ENCODE measurements at places on chromosomes 7 and 10. TPM values are rescaled to one million over a fixed set of nuclear protein-coding genes. Genes with fewer than 3 reads are reported as not detected.

DNA sequence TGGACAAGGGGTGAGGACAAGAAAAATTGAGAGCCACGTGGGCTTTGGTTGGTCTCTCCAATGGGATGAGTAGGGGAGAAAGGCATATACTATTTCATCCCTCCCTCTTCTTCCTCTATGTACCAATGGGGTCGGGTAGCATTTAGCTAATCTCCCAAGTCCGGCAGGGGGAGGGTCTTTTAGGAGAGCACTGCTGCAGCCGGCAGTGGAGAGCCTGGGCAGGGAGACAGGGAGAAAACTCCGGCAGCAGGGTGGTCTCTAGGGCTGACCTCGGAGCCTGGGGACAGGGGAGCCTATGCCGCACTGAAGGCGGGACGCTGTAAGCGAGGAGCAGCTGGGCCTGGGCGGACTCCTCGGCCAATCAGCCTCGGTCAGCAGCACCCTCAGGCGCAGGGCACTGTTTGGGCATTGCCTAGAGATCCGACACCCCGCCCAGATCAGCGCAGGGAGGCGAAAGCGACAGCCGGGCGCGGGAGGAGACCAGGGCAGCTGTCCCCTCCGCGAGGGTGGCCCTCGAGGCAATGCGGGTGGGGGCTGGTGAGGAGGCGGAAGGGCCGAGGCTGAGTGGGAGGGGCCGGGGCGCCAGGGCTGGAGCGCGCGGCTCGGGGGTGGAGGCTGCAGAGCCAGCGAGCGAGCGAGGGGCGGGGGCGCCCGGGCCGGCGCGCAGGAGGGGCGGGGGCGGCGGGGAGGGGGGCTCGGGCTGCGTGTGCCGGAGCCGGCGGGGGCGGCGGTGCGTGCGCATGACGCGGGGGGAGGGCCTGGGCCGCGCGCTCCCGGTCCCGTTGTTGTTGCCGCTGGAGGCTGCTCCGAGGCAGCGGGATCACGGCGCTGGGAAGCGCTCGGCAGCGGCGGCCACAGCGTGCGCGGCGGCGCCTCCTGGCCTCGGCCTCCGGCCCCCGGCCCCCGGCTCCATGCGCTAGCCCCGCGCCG, at the start of gene AGAP3:
AGAP3 (plus strand) TSS at position 785 of the 930 bp plus-strand sequence. CDS start 267 bp downstream, outside the sequence.
- H3K27me3 ChIP-seq = peaks cover 10% of the 10 kb centered on the region
- peak within 1 kb of the TSS; percentile 14 for H3K27ac ChIP-seq
- DNase-seq = peak; percentile 59
- peaks cover 49% of the 10 kb centered on the region for H3K4me1 ChIP-seq
- H3K4me3 ChIP-seq = peak within 1 kb of the TSS; percentile 19

GRCh38 chr7:801940-802381, 30.3 kb upstream of the SUN1 start:
- no peaks in the 10 kb centered on the region for H3K36me3 ChIP-seq
- H3K4me3 ChIP-seq = no peak overlapping the region
- no peaks in the 10 kb centered on the region for H3K27me3 ChIP-seq
- H3K27ac ChIP-seq = no peak overlapping the region

DNA sequence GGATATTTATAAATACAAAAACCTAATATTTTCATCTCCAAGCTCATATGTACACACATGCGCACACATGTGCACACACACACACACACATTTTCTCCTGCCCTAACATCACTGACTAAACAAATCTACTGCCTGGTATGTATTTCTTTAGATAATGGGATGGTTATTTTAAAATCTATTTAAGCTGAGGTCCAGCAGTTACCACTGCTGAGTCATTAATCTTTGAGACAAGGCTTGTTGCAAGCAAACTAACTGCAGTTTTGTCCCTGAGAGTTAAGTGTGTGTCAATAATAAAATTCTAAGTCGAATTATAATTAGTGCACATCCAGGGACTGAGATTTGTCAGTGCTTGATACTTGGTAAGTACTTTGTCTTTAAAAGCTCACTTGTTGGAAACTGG, 135.1 kb downstream of the VPS50 start:
- no peaks in the 10 kb centered on the region for H3K4me1 ChIP-seq
- no peaks in the 10 kb centered on the region for H3K36me3 ChIP-seq
- H3K27ac ChIP-seq = no peak overlapping the region
- H3K4me3 ChIP-seq = no peak overlapping the region

GRCh38 chr7:138303230-138304070, 156.6 kb upstream of the TRIM24 start:
- H3K4me3 ChIP-seq = no peak overlapping the region
- H3K27me3 ChIP-seq = no peaks in the 10 kb centered on the region
- no peak for DNase-seq
- no peaks in the 10 kb centered on the region for H3K36me3 ChIP-seq

- no peak for DNase-seq
- H3K4me1 ChIP-seq = no peaks in the 10 kb centered on the region
- H3K27ac ChIP-seq = no peak overlapping the region
- peaks cover 32% of the 10 kb centered on the region for H3K36me3 ChIP-seq
Measured at GRCh38 chr10:102517553-102517952, 13.8 kb downstream of the SUFU start.

Gene C10orf67
- total RNA-seq = 0.49 TPM

DNA sequence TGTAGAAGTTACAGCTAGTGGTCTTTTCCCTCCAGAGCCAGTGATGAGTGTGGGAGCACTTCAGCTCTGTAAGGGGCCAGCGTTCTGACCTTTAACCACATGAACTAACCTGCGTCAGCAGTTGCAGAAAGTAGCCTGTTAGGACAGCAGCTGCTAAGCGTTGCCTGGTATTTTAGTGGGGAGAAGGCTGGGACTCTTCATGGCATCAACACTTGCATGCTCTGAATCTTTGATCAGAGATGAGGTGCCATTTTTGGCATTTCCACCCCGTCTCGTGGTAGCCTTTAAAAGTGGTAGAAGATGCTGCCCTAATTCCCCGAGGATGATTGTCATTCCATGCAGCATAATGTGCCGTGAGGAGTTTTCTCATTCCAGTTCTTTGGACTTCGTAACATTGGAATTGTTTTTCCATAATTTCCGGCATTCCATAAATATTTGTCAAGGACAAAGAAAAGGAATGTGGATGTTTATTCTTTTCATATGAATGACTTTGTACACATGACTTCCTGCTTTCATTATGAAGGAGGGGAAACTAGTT, 92.2 kb downstream of the AVL9 start:
- no peak overlapping the region for H3K4me3 ChIP-seq
- no peak overlapping the region for H3K27ac ChIP-seq
- peaks cover 33% of the 10 kb centered on the region for H3K36me3 ChIP-seq
- no peaks in the 10 kb centered on the region for H3K27me3 ChIP-seq
- DNase-seq = no peak

GRCh38 chr7:29610086-29610485, 46.5 kb downstream of the PRR15 start:
- no peak overlapping the region for H3K4me3 ChIP-seq
- H3K4me1 ChIP-seq = no peaks in the 10 kb centered on the region
- no peaks in the 10 kb centered on the region for H3K27me3 ChIP-seq

DNA sequence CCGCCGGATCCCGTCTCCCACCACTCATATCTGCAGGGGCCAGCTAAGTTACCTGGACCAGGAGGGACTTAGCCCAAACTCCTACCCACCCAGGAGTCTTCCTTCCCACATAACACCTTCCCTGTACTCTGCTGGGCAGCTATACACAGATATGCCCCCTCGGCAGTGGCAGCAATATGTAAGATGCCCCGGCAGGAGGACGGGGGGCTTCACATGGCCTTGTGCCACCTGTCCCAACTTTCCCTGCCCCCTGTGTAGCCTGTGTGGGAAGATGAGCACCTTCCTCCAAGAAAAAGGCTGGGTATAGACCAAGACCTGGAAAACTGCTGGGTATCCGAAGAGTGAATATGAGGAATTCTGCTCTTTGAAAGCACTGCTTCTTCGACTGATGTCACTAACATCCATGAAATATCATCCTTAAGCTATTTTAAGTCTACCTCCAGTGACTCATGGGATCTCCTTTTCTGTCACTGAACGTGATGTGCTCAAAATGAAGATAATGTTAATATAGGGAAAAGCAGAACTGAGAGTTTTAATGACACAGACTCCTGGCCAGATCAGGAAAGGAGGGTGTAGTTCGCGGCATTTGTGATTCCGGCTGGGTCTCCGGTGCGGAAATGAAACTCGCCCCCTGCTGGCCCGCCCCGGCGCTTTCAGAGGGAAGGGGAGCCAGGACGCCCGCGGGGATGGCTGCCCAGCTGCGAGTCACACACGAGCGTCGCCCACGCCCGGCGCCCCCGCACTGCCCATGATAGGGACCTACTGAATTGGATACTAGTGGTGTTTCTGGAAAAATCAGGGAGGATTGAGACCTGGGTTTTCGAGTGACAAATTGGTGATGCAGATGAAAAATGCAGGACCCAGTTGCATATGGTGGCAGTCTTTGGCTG, 256.9 kb upstream of the NFE2L3 start:
- H3K27ac ChIP-seq = no peak overlapping the region
- peaks cover 2% of the 10 kb centered on the region for H3K27me3 ChIP-seq
- peak; percentile 66 for DNase-seq
- no peaks in the 10 kb centered on the region for H3K36me3 ChIP-seq
- H3K4me1 ChIP-seq = peaks cover 15% of the 10 kb centered on the region

Gene PPP1R9A
- total RNA-seq = not detected

Gene TMEM213
- total RNA-seq = not detected

Gene GHRHR
- total RNA-seq = not detected

DNA sequence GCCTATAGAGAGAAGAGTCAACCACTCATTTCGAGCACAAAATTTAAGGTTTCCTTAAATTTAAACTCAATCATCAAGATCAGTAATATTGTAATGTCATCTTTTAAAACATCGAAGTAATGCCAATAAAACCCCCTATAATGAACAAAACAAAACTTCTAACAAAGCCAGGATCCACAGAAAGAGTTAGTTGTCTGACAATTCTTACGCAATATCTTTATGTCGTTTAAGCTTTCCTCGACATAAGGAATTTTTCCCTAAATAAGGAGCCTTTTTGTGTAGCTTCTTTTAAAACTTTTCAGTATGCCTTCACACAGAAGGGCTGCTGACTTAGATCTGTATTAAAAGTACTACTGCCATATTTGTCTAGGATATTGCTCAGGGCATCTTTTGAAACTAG, 7.5 kb downstream of the EBLN1 start:
- H3K4me1 ChIP-seq = no peaks in the 10 kb centered on the region
- H3K27ac ChIP-seq = no peak overlapping the region
- peaks cover 7% of the 10 kb centered on the region for H3K27me3 ChIP-seq
- no peak overlapping the region for H3K4me3 ChIP-seq
- DNase-seq = no peak
- no peaks in the 10 kb centered on the region for H3K36me3 ChIP-seq

DNA sequence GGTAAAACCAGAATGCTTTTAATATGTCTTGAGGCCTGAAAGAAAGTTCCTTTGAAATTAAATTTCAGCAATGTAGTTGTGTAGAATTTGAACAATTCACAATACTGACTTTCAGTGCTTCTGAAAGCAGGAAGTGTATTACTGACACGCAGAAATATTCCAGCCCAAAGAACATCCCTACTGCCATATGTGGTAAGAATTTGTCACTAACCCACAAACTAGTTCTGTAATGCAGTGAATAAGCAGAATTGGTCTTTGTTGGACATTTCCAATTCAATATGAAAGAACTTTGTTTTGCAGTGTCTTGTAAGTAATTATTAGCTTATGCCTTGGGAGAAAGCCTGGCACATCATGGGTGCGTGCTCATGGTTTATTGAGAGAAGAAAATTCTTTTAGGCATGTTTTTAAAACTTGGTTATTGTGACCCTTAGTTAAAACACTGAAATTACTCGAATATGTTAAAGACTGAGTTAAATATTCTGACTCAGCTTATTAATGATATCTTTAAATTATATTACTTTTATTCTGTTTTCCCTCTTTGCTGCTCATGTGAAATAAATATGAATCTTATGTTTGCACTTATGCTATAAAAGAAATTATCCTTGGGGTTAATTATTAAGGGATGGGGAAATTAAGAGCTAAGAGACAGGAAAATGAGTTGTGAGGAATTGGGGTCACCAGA, 33.4 kb downstream of the PTPN12 start:
- peaks cover 3% of the 10 kb centered on the region for H3K36me3 ChIP-seq
- no peak for DNase-seq
- no peaks in the 10 kb centered on the region for H3K27me3 ChIP-seq
- no peak overlapping the region for H3K4me3 ChIP-seq
- H3K27ac ChIP-seq = no peak overlapping the region
- H3K4me1 ChIP-seq = no peaks in the 10 kb centered on the region

DNA sequence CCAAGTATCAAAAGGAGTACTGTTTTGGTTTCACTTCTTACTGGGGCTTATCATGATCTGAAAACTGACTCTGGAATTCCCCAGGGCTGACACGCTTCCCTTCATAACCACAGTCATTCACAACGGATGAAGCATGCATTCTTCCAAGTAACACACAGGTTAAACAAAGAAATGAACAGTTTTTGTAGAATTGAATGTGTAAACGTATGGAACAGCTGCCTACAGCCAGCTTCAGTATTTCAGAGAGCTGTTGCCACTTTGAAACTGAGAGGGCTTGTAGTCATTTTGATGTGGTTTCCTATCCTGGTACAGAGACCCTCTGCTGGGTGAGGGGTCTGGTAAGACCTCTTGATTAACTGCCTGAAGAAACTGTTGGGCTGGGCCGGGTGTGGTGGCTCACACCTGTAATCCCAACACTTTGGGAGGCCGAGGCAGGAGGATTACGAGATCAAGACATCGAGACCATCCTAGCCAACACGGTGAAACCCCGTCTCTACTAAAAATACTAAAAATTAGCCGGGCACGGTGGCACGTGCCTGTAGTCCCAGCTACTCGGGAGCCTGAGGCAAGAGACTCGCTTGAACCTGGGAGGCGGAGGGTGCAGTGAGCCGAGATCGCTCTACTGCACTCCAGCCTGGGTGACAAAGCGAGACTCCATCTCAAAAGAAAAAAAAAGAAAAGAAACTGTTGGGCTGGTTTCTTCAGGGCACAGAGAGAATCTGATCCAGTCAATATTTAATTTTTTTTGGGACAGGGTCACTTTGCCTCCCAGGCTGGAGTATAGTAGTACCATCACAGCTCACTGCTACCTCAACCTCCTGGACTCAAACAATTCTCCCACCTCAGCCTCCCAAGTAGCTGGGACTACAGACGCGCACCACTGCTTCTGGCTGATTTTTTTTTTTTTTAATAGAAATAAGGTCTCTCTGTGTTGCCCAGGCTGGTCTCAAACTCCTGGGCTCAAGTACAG, 4.7 kb downstream of the NFE2L3 start:
- no peaks in the 10 kb centered on the region for H3K36me3 ChIP-seq
- peak; percentile 67 for DNase-seq
- peak overlapping the region; percentile 87 for H3K27ac ChIP-seq
- peak overlapping the region; percentile 73 for H3K4me3 ChIP-seq

Gene OR6V1
- not detected for total RNA-seq

Gene AGR2
- total RNA-seq = not detected

- H3K27me3 ChIP-seq = no peaks in the 10 kb centered on the region
- H3K27ac ChIP-seq = no peak overlapping the region
- peaks cover 25% of the 10 kb centered on the region for H3K4me1 ChIP-seq
- H3K36me3 ChIP-seq = peaks cover 53% of the 10 kb centered on the region
- no peak for DNase-seq
- no peak overlapping the region for H3K4me3 ChIP-seq
Measured at GRCh38 chr10:69201045-69201444, 19.1 kb upstream of the HKDC1 start.

- no peak within 1 kb of the TSS for H3K27ac ChIP-seq
- H3K27me3 ChIP-seq = no peaks in the 10 kb centered on the region
- H3K4me1 ChIP-seq = no peaks in the 10 kb centered on the region
Measured at GRCh38 chr7:31340603-31341002, at the start of gene NEUROD6. Gene NEUROD6, minus strand, starts transcription at chr7:31340726. Its CDS starts 1,458 bp downstream, at chr7:31339268.
